ENCODE measurements at places on chromosomes 3 and 15.
A peak's percentile ranks its signal among the peaks of the same experiment; 100 is the strongest.

DNA sequence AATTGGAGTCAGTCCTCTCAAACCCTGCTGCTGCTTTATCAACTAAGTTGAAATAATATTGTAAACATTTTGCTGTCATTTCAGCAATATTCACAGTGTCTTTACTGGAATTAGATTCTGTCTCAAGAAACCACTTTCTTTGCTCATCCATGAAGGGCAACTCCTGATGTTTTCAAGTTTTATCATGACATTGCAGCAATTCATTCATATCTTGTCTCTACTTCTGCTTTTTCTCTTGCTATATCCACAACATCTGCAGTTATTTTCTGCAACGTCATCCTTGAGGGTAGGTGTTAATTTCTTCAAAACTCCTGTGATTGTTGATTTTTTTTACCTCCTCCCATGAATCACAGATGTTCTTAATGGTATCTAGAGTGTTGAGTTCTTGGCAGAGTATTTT lies 181.6 kb downstream of the EPHA6 start:
- no peak for DNase-seq

DNA sequence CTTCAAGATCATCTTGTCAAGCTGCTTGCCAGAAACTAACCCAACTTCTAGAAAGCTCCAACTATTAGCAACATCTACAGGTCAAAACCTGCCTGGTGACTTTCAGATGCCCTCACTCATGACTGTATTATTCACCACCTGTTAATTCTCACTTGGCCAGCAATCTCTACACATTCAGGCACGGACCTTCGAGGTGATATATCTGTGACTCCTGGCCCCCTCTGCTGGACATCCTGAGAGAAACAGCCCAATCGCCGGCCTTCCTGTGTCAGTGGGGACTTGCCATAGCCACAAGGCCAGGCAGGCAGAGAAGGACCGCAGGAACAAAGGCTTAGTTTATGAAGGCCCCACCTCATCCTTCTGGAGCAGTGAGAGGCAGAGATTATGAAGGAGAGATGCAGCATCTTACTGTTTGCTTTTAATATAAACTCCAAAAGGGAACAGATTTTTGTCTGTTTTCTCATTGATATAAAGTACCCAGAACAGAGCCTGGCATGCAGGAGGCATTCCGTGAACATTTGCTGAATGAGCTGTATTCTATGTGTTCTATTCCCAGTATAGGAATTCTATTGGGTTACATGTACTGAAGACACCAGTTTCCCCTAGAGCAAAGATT lies 24.4 kb upstream of the OCA2 start:
- peak; percentile 43 for DNase-seq

DNA sequence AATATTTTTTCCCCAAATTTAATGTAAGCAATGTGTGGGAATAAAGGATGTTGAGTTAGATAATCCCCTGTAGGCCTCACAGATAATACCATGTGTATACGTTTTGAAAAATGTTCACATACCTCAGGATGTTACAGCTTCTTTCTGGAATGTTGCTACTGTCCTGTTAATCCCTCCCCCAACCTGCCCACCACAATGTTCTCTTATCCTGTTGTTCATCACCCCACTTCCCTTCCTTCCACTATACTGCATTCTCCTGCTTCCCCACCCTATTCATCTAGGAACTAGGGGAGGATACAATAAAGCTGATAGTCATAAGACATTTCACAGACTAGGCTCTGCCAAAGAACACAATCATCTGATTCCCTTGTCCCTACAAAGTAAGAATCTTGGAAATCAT lies 92.1 kb downstream of the IGF2BP2 start:
- no peak for DNase-seq

GRCh38 chr3:23198801-23199200 lies 4.3 kb upstream of the UBE2E2 start:
- no peak for DNase-seq

DNA sequence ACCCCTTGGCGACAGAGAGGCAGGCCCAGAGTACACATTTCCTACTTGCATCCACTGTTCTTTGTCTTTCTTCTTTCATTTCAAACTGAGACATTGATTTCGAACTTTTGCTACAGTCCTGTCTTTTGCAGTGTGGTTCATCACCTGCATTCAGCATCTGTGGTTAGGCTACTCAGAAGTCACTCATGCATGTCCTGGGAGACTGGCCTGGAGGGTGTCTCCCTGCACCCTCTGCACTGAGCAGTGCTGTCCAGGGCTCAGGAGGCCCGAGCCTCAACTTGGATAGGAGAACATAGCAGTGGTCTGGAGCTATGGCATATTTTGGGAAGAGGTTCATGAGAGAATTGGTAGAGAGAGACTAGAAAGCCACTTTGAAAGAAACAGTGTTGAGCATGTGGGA lies 240.2 kb upstream of the TPRG1 start:
- no peak for DNase-seq

GRCh38 chr3:155354658-155355057 lies 61.2 kb upstream of the STRIT1 start:
- DNase-seq: no peak

DNA sequence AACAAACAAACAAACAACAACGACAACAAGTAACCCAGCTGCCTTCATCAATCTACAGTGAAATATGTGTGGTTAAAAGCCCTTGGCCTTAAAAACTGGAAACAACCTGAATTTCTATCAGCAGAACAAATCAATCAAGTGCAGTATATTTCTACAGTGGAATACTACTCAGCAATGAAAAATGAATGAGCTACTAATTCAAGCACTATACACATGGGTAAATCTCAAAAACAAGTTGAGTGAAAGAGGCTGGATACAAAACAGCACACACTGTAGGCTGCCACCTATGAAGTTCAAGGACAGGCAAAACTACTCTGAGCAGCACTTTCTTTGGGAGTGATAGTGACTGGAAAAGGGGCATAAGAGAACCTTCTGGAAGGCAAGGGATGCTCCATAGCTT lies 395.5 kb upstream of the PROK2 start:
- no peak for DNase-seq

DNA sequence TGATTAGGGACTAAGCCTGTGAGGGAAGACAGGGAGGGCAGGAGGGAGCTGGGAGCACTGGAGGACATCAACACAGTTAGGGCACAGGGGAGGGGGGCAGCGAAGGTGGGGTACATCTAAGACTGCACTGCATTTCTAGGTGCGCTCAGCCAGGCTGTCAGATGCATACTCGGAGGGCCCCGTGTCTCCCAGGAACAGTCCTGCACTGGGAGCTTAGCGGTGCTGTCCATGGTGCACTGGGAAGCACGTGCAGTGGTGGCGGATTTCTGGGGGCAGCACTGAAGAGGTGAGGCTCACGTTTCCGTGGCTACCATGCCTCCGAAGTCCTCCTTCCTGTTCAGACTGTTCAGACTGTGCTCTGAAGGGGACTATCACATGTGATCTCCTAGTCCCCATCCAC lies 54.4 kb downstream of the ROPN1B start:
- no peak for DNase-seq

GRCh38 chr3:127665586-127665985 lies 7.2 kb upstream of the ABTB1 start:
- DNase-seq: no peak

- DNase-seq: no peak
These were observed 191.6 kb downstream of the GREM1 start for GRCh38 chr15:32909431-32909830.

GRCh38 chr15:40372981-40373380 lies 9.5 kb upstream of the KNSTRN start:
- DNase-seq: no peak

DNA sequence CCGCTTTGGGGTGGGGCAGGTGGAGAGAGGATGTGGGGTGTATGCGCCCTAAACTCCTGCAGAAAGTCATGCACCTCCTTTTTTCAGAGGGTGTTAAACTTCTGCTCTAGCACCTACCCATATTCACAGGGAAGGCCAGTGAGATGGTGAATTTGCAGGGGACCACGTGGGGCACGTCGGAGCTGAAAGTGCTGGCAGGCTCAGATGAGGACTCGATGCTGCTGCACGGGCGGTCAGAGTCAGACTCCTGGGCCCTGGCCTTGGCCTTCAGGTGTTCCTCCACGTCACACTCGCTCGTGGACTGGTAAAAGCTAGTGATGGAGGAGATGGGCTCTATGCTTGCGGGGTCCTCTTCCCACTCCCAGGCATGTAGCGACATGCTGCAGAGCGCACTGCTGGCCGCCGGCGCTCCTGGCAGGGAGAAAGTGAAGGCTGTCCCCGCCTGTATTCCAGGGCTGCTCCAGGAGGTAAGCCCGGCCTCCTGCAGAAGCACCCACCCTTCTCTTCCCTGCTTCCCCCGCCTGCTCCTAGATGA lies 883 bp downstream of the CFAP92 start:
- no peak for DNase-seq

DNA sequence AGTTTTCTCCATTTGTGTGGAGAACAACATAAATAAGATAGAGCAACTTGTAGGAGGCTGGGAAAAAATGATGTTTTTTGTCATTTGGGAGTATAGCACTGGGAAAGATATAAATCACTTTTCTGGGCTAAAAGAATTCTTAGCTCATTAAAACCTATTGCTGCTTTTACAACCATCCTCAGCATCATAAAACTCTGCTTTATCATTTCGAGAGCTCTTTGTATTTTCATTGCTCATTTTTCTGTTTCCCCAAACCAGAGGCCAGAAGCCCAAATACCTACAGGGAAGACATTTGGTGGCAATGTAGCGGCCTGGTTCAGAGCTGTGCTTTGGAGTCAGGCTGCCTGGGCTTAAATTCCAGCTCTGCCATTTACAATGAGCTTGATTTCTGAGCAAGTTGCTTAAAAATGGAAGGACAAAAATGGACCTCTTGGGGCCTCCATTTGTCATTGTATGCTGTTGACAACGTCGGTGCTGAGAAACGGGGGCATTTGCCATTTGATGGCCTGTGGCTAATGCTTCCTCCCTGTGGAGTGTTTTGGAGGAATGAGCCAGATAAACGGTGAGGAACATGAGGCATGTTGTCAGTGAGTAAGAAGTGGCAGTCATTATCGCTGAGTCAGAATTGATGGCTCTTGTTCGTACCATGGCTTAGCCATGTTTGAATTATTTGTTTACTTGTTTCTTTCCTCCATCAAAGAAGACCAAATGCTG lies 260.0 kb downstream of the EBLN2 start:
- DNase-seq: no peak
